Jurkat, Clone E6-1 (cell line): ENCODE measurements at places on chromosomes 6 and 20.

GRCh38 chr6:74167976-74168375 is 472.0 kb downstream of the CD109 start:
- DNase-seq: no peak

DNA sequence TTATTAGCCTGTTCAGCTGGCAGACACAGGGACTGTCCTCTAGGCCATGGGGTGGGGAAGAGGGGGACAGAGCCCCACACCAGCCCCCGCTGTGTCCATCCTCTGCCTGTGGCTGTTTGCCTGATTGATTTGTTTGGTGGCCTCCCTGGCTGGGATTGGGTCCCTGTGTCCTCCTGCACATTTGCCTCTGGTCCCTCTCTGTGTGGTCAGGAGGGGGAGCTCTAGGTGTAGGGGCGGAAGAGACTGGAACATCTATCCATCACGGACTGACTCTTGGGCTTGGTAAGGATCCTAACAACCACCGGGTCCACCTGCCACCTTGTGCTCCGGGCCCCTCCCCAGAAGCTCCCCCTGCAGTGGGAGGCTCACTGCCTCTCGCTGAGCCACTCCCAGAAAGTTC is 38.4 kb upstream of the CCDC167 start:
- DNase-seq: no peak

GRCh38 chr20:8948442-8949020 is 120.4 kb upstream of the PLCB4 start:
- DNase-seq: no peak

- no peak for DNase-seq
These were observed 289.2 kb upstream of the CNR1 start for GRCh38 chr6:88455317-88455716.

- no peak for DNase-seq
These were observed 690 bp downstream of the IFNGR1 start for GRCh38 chr6:137218473-137218916.

GRCh38 chr6:2531426-2532215 is 219.1 kb downstream of the MYLK4 start:
- DNase-seq: no peak

DNA sequence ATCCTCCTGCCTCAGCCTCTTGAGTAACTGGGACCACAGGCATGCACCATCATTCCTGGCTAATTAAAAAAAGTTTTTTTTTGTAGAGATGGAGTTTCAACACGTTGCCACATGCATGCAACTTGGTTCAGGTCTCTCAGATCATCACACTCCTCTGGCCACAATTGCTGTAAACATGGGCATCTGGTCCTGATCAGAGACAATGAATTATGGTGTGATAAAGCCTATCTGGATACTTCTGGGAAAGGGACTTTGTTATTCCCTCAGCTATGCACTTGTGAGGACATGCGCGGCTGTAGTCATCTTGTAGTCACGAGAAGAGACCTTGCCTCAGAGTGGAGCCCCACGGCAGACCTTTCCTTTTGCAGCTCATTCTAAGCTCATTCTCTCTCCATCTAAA is 210.9 kb upstream of the ZFP64 start:
- no peak for DNase-seq

DNA sequence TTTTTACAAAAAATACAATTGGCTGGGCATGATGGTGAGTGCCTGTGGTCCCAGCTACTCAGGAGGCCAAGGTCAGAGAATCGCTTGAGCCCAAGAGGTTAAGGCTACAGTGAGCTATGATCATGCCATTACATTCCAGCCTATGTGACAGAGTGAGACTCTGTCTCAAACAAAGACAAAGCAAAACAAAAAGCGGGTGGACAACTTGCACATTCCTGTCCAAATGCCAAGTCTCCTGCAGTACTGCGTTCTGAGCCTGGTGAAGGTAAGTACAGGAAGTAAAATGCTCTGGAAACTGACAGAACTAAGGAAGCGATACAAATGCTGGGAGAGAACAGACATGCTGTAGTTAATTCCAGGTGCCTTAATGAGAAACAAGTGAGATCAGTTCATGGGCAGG is 20.4 kb upstream of the TMEM242 start:
- no peak for DNase-seq

DNA sequence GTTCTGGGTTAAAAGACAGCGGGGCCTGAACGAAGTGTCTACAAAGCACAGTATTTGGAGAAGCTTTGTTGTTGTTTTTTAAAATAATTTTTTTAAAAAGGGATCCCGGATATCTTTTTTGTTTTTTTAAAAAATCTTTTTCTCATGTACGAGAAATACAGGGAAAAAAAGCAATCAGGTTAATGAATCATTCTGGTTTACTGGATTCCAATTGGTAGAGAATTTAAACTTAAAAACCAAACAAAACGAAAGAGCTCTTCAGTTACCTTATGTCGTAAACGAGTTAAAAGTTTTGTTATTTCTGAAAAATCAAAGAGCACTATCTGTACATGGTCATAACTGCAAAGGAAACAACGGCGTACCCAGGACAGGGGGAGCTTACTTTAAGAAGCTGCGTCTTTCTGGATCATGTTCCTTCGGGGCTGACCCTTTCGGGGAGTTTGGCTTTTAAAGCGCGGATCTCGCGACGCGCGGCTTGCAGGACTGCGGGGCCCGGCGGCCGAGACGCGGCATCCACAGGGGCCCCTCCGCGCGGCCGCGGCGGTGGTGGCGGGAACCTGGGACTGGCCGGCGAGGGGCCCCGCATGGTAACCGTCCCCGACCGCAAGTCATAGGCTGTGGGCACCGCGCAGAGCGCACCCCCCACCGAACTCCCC is 927 bp downstream of the IL20RA start:
- DNase-seq: no peak

- no peak for DNase-seq
These were observed 38.1 kb upstream of the CD83 start for GRCh38 chr6:14079433-14079832.

DNA sequence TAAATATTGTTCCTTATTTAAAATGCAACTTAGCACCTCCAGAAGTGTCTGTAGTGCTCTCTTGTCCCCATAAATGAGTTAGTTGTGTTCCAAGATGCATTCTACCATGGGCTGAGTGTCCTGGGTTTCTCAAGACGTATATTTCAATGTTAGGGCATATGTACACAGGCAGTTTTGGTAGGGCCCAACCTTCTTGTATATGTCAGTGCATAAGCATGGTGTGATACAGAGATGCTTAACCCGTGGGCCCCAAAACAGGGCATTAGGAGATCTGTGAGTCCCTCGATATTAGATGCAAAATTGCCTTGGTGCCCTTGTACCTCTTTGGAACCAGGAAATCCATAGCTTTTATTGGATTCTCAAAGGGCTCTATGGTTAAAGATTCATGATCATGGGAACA is 91.5 kb upstream of the HIVEP1 start:
- no peak for DNase-seq

GRCh38 chr20:41786158-41786557 is 168.0 kb upstream of the CHD6 start:
- no peak for DNase-seq

DNA sequence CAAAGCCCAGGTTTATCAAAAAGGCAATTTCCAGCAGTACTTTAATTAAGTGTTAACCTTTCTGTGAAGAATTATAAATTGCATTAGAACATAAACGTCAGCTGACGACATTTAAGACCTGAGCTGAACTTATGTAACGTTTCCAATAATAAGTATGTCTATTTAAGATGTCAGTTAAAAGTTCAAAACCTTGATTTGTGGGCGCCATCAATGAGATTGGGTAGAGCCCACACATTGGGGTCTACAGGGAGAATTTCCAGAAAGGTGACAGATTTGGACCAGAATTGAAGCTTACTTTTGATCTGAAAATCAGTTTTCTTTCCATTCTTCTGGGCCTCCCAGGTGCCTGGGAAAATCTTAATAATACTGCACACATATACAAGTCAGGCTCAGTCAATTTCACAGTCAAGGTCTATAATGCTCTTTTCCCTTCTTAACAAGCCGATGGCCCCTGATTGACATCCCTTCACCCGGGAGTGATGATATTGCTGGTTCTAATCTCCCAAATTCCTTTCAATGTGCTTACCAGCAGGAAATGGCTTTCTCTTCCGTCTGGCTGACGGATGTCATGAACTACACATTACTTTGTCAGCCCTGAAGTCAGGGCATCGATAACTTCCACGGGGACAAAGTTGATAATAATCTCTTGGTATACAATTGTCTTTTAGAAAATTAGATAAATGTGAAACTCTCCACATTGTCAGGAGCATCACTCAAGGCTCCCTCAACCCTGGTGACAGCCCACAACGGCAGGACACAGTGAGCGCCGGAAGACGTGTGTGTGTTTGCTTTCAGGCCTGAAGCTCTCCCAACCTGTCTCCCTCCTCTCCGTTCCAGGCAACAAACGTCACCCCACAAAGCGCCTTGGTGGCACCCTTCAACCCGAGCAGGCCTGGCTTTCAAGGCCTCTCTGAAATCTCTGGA is 396.5 kb upstream of the CNR1 start:
- no peak for DNase-seq

DNA sequence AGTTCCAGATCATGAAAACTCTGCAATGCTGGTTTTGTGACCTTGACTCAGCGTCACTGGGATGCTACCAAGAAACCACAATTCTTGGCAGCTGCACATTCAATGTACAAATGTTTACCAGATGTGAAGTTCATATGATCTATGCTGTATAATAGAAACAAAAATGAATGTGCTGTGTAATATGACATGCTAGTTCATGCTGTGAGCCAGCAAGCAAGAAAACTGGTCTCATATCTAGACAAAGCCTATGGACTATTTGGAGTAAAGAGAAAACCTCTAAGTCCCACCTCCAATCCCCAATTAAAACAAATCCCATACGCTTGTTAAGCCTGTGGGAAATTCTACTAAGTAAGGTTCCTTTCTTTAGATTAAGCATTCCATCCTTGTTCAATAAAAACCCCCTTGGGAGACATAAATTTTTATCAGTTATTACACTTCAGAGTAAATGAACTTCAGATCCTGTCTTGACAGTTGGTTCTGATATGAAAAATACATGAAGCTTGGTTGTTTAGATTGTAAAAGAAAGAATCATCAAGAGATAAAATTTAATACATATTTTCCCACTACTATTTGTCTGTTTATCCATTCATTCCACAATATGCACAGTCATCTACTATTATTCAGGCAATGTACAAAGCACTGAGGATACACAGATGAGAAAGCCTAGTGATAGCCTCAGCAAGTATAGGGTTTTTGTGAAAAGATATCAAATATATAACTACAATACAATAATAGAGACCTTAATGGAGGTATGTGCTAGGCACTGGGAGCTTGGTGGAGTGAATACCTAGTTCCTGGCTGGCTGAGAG is 20.1 kb downstream of the COL21A1 start:
- no peak for DNase-seq

DNA sequence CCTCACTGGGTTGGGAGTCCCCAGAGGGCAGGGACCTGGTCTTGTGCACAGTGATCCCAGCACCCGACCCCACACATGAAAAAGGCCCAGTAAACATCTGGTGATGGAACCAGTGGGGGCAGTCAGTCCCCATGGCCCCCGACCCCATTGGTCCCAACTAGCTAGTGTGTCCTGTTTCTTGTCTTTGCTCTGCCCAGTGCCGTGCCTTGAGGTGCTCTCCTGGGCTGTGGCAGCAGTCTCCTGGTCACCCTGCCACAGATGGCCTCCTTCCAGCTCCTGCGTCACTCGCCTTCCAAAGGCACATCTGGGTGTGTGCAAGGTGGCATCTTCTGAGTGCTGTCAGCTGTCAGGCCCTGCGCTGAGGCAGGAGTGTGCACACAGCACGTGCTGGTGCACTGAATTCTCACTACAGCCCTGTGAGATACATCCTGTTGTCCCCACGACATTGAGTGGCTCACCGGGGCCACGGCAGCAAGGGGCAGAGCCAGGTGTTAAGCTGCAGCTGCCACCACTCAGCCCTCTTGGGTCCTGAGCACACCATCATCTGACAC is 3.9 kb downstream of the NPEPL1 start:
- DNase-seq: no peak

DNA sequence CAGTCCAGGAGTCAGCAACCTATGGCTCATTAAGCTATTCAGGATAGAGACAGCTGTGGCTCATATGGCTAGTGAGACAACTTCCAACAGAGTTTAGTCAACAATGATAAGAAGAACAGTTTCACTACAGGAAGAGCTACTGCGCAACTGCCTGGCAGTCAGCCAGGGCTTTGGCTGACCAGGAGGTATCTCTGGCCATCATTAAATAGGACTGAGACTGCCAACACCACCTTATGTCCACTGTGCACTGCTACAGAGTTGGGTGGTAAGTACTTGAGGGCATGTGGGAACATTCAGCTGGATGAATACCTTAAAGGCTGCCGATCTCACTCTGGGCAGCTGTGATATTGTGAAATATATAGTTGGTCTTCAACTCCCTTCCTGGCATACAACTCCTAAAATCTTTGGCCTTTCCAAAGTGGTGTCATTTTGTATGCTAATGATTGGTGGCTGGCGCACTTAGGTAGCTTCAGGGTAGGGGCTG is 52.2 kb upstream of the FAM83C start:
- DNase-seq: no peak
